Stimulated activated CD8-positive, alpha-beta memory T cell treated with anti-CD3 and anti-CD28 coated beads, Interleukin-7, amount 100 ng/mL, for 24 hours (primary cell): ENCODE measurements at places on chromosomes 6 and 20.

DNA sequence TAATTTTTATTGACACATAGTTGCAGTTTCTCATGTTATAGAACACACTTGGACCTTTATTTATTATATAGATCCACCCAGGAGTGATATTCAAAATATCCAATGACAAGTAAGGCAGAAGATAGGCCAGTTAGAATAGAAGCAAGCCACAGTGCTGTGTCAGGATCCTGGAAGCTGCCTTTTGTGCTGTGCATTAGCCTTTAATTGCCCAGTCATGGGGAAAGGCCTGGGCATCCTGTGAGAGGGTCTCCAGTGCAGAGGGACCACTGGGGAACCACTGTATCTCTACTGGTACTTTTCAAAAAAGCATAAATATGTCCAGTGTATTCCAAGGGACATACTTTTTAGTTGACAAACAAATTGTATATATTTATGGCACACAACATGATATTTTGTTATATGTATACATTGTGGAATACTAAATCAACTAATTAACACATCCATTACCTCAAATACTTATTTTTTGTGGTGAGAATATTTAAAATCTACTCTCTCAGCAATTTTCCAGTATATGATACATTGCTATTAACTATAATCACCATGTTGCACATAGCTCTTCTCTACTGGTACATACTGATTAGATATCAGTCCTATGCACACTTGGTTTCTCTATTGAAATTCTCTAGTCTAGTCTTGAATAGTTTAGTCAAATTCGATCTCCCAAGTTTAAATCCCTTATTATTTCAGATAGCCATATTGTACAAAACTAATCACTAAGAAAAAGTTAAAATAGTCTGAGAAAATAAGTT, 59.5 kb downstream of the CDC40 start:
- no peak for DNase-seq

DNA sequence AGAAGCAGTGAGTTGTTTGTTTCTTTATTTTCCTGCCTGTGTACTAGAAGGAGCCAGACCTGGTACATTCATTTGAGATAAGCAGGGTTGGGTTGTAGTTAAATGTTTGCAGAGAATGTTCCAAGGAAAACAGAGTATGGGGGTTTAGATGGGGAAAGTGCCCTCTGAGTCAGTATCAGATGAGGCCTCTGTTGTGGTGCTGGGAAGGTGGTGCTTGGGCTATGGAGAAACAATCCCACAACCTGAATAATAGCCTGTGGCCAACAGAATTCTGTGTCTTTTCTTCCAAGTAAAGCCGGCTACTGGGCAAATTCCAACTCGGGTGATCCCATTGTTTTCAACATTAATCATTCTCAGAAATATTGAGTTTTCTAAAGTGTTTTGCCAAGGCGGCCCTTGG, 109.3 kb downstream of the RNF144B start:
- DNase-seq = no peak

- DNase-seq = no peak
Observed at GRCh38 chr20:48944663-48945297, 23.3 kb downstream of the ARFGEF2 start.

- DNase-seq = no peak
Observed at GRCh38 chr20:45827030-45827652, at the start of gene TNNC2. Gene TNNC2, minus strand, starts transcription at chr20:45827312. Its CDS starts 64 bp downstream, at chr20:45827248.
